SK-N-SH treated with all-trans-retinoic acid at 6 μM for 48 hours (cell line): ENCODE measurements at places on chromosomes 5 and 9.

DNA sequence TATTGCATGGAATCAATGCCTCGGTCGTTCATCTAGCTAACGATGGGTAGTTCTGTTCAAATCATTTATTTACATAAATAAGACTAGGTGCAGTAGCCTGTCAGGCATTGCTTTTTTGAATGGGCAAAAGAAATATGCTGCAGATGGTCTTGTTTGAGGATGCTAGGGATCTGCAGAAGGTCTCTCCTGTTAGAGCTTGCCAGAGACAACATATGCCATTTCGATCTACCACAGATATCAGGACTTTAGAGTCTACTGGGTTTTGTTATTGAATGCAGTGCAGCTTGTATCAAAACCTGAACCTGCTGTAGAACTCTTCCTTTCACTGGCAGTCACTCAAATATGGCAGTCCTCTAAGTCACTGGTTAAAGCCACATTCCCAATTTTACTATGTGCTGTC is 381.1 kb upstream of the CDH10 start:
- ATAC-seq, result no peak

DNA sequence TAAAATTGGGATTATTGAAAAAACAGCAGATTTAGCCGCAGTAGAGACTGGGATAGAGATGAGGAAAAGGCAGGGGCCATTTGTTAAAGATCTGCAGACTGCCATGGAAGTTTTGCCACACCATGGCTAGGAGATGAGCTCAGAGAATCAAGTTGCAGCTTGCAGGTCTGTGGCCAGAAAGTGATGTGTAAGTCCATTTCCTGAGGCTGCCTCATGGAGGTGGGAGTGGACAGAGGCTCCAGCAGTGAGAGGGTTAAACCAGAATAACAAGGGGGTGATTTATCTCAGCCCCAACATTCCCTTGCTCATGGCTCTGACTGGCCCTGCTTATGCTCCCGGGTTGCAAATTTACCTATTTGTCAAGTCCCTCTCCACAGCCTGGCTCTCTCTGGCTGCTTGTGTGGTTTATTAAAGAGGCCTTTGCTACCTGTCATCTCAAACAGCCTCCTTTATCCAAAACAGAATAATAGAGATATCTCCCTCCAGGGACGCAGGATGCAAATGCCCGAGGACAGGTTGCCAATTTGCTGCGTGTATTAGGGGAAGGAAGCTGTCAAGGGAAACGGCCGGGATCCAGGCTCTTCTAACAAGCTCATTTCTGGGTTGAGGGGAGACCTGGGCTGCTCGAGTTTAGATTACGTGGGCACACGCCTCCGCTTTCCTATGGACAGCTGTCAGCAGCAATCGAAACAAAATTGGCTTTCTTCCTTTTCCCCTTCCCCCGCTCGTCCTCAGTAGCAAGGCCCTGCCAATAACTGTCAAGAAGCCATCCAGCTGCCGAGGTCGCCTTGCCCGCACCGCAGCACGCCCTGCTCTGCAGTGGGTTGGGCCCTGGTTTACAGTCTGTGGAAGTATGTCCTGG is 72.8 kb upstream of the PITX1 start:
- no peak for ATAC-seq

DNA sequence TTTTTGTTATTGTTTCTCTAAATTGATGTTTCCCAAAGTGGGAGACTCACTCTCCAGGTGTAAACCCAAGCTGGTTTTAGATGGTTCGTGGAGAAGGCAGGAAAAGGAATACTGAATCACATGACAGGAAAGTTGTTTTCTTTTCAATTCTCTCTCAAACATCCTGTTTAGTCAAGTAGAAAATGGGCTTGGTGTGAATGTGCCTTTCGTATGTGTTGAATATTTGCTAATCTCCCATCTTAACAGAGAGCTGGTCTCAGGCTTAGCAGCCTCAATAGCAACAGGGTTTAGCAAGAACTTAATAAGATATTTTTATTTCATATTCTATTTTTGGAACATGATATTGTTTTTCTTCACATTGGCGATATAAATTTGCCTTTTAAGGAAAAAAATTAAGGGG is 119.7 kb downstream of the INSYN2B start:
- no peak for ATAC-seq

DNA sequence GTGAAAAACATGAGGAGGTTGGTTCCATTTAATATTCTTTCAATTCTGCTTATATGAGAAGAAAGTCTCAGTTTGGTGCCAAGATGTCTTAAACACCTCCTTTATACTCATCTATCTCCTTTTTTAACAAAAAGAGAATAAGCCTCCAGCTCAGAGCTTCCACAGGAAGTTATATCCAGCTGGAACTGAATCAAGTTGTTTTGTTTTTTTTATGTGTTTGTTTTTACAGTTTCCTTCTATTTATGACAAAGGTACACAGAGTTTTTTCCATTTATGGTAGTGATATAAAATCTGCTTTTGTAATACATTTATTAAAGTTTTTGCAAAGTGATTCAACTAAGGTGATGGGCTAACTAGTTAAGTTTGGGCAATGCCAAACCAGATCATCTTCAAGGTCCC is 10.4 kb downstream of the SPARC start:
- ATAC-seq, result no peak

DNA sequence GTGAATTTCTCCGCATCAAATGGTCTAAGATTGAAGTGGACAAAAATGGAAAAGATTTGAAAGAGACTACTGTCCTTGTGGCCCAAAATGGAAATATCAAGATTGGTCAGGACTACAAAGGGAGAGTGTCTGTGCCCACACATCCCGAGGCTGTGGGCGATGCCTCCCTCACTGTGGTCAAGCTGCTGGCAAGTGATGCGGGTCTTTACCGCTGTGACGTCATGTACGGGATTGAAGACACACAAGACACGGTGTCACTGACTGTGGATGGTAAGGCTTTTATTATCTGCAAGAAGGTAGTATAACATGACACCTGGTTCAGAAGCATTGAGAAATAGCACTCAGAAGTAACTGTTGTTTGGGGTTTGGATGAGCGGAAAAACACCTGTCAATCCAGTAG is 18.7 kb downstream of the VCAN start:
- no peak for ATAC-seq

- no peak for ATAC-seq
These were observed 4.6 kb downstream of the BICD2 start for GRCh38 chr9:92760070-92760469.
